ENCODE measurements at places on chromosomes 2 and 18. TPM values are rescaled to one million over a fixed set of nuclear protein-coding genes. Genes with fewer than 3 reads are reported as not detected.

The POTEF gene
- not detected for total RNA-seq

The STK39 gene
- total RNA-seq = 46.1 TPM

The PRKAG3 gene
- total RNA-seq = not detected

The ELMOD3 gene
- total RNA-seq = 17.1 TPM

The SEMA4F gene
- total RNA-seq = 14.7 TPM

The DCC gene
- 15.1 TPM for total RNA-seq

The CD207 gene
- total RNA-seq = not detected

The CENPA gene
- 1.2 TPM for total RNA-seq

The MTCL1 gene
- total RNA-seq = 15.9 TPM

The SP5 gene
- 0.82 TPM for total RNA-seq

The GREB1 gene
- 3.7 TPM for total RNA-seq

The PLA2R1 gene
- total RNA-seq = 1.6 TPM

The SP140 gene
- 0.82 TPM for total RNA-seq

The ROCK2 gene
- 50.5 TPM for total RNA-seq

The ANKRD30BL gene
- total RNA-seq = 12.6 TPM

The SERPINB11 gene
- not detected for total RNA-seq

The ACTG2 gene
- 0.82 TPM for total RNA-seq

The EML6 gene
- total RNA-seq = 5.3 TPM

The SPHKAP gene
- 45.7 TPM for total RNA-seq

The IGFBP5 gene
- 26.1 TPM for total RNA-seq

The SCG2 gene
- 138 TPM for total RNA-seq

The EVA1A gene
- total RNA-seq = 0.41 TPM

The TNFRSF11A gene
- total RNA-seq = 0.82 TPM

The LINC00305 gene
- total RNA-seq = not detected

The TM4SF20 gene
- total RNA-seq = not detected

The YWHAQ gene
- total RNA-seq = 701 TPM

The RBBP8 gene
- 26.9 TPM for total RNA-seq

The NAT8 gene
- total RNA-seq = not detected

The PTPN2 gene
- 40.4 TPM for total RNA-seq

The MEP1B gene
- total RNA-seq = 0.41 TPM

The HOXD3 gene
- total RNA-seq = not detected

The NOSTRIN gene
- total RNA-seq = 2.9 TPM

The SCN9A gene
- total RNA-seq = 68.5 TPM

The HOXD13 gene
- total RNA-seq = not detected

The UGT1A8 gene
- not detected for total RNA-seq

The APOB gene
- total RNA-seq = 0.41 TPM

The SLC23A3 gene
- under 0.01 TPM for total RNA-seq

The UGT1A3 gene
- total RNA-seq = not detected

The STON1 gene
- total RNA-seq = 3.7 TPM

The TRMT61B gene
- 37.5 TPM for total RNA-seq

The UGGT1 gene
- 51.8 TPM for total RNA-seq

The FER1L5 gene
- total RNA-seq = 0.41 TPM

The SP140L gene
- total RNA-seq = 1.2 TPM

The ASB18 gene
- 0.82 TPM for total RNA-seq

The MC5R gene
- 2.9 TPM for total RNA-seq

The FBXO41 gene
- total RNA-seq = 20.0 TPM

The AFF3 gene
- total RNA-seq = 56.7 TPM

The TXNDC2 gene
- total RNA-seq = not detected

The NOP58 gene
- total RNA-seq = 48.5 TPM

The NT5C1B gene
- not detected for total RNA-seq

The LPIN2 gene
- total RNA-seq = 28.5 TPM

The PXDN gene
- total RNA-seq = 21.6 TPM

The NETO1 gene
- total RNA-seq = 44.4 TPM
